Myometrial cell (primary cell): ENCODE measurements at places on chromosomes 3 and 15. TPM values are rescaled to one million over a fixed set of nuclear protein-coding genes. Genes with fewer than 3 reads are reported as not detected.

Gene IL17RB
- total RNA-seq: not detected in 2 replicates

Gene GABRB3
- 0.29 and 0.71 TPM in 2 replicates for total RNA-seq

Gene HEMK1
- 24.8 and 25.9 TPM in 2 replicates for total RNA-seq

Gene TNFSF10
- total RNA-seq: 1.7 and 6.0 TPM in 2 replicates

Gene SPINT1
- 8.4 and 9.0 TPM in 2 replicates for total RNA-seq

Gene EXOG
- total RNA-seq: 5.2 and 8.9 TPM in 2 replicates

Gene SPINK8
- not detected in 2 replicates for total RNA-seq

Gene CCR3
- total RNA-seq: not detected in 2 replicates

Gene HAUS2
- total RNA-seq: 38.3 and 119 TPM in 2 replicates

Gene RBMS3
- total RNA-seq: 28.9 and 37.2 TPM in 2 replicates

Gene RARB
- 34.4 and 37.2 TPM in 2 replicates for total RNA-seq

Gene EBLN2
- total RNA-seq: 0.29 and 0.35 TPM in 2 replicates

Gene MST1
- 3.7 and 4.8 TPM in 2 replicates for total RNA-seq

Gene GCSAM
- not detected in 2 replicates for total RNA-seq

Gene PRKCD
- total RNA-seq: 4.8 and 4.9 TPM in 2 replicates

Gene MEGF11
- not detected in 2 replicates for total RNA-seq

Gene KNL1
- 17.3 and 38.5 TPM in 2 replicates for total RNA-seq

Gene GUCA1C
- total RNA-seq: not detected in 2 replicates

Gene OXTR
- total RNA-seq: 70.9 and 77.4 TPM in 2 replicates

Gene PLCB2
- total RNA-seq: under 0.01 TPM in 1 of 2 replicates, not detected in the other

Gene ADCY5
- total RNA-seq: 0.53 TPM in 1 of 2 replicates, not detected in the other

Gene SEMA3F
- 5.2 and 7.8 TPM in 2 replicates for total RNA-seq

Gene GABRR3
- not detected in 2 replicates for total RNA-seq

Gene GOLGA8S
- total RNA-seq: not detected in 2 replicates

Gene GHRL
- total RNA-seq: not detected in 2 replicates

Gene FSIP1
- 1.4 and 1.6 TPM in 2 replicates for total RNA-seq

Gene GRIP2
- under 0.01 and 0.35 TPM in 2 replicates for total RNA-seq

Gene SAMMSON
- not detected in 2 replicates for total RNA-seq

Gene SMC4
- 45.5 and 48.7 TPM in 2 replicates for total RNA-seq

Gene GASK1A
- 0.58 and 1.1 TPM in 2 replicates for total RNA-seq

Gene CFAP100
- not detected in 2 replicates for total RNA-seq

Gene FYCO1
- 9.5 and 11.3 TPM in 2 replicates for total RNA-seq

Gene LRTM1
- not detected in 2 replicates for total RNA-seq

Gene INSYN1
- total RNA-seq: not detected in 2 replicates

Gene TUSC7
- not detected in 2 replicates for total RNA-seq

Gene TPRG1
- 2.3 TPM in 1 of 2 replicates, not detected in the other for total RNA-seq

Gene CFAP161
- not detected in 2 replicates for total RNA-seq

Gene PLA2G4F
- not detected in 2 replicates for total RNA-seq

Gene CCDC191
- 0.86 and 2.5 TPM in 2 replicates for total RNA-seq

Gene ESYT3
- total RNA-seq: under 0.01 and 0.58 TPM in 2 replicates

Gene DAPK2
- total RNA-seq: 0.29 and 1.8 TPM in 2 replicates

Gene CDAN1
- 6.7 and 8.9 TPM in 2 replicates for total RNA-seq

Gene KLHL6
- not detected in 2 replicates for total RNA-seq

Gene AGTR1
- total RNA-seq: not detected in 2 replicates

Gene PAK6
- total RNA-seq: not detected in 2 replicates

Gene IL16
- under 0.01 and 0.18 TPM in 2 replicates for total RNA-seq

Gene PLS1
- total RNA-seq: 0.53 and 0.58 TPM in 2 replicates

Gene SLC9A9
- 1.8 and 2.0 TPM in 2 replicates for total RNA-seq

Gene HRG
- total RNA-seq: not detected in 2 replicates

Gene OIP5
- 15.2 and 23.1 TPM in 2 replicates for total RNA-seq

Gene AMOTL2
- total RNA-seq: 105 and 107 TPM in 2 replicates

Gene ACTRT3
- 1.7 and 3.4 TPM in 2 replicates for total RNA-seq

Gene CACNA2D3
- total RNA-seq: under 0.01 and 0.18 TPM in 2 replicates

Gene SLCO2A1
- 0.18 and 0.58 TPM in 2 replicates for total RNA-seq
